ENCODE measurements at places on chromosomes 3 and 15.

DNA sequence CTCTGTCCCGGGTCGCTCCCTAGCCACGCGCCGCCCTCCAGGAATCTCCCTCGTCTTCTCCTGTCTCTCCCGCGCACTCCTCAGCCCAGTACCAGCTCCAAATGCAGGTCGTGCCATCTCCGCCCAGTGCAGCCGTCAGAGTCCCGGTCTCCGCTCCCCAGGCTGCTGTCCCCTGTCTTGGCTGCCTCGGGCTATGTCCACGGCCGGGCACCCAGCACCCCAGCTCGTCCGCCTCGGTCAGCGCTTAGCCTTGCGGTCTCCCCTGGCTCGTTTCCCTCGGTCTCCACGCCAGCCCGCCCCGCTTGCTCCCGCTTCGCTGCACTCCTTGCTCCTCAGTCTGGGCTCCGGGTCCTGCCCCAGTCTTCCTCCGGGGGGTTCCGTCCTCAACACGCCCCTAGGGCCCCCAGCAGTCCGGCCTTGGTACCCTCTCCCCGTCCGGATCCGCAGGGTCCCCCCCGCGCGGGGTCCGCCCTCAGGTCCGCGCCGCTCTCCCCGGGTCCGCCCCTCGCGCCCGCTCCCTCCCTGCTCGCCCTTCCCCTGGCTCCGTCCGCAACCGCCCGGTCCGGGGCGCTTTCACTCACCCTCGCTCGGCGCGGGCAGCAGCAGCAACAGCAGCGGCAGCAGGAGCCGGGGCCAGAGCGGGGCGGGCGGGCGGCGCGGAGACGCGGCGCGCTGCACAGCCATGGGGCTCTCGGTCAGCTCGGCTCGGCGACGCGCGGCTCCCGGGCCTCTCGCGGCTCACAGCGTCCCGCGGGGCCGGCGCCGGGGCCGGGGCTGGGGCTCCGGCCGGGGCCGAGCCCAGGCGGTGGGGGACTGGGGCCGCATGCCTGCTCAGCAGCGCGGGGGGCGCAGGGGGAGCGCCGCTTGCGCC, 462 bp downstream of the IGDCC3 start:
- no peak for DNase-seq

DNA sequence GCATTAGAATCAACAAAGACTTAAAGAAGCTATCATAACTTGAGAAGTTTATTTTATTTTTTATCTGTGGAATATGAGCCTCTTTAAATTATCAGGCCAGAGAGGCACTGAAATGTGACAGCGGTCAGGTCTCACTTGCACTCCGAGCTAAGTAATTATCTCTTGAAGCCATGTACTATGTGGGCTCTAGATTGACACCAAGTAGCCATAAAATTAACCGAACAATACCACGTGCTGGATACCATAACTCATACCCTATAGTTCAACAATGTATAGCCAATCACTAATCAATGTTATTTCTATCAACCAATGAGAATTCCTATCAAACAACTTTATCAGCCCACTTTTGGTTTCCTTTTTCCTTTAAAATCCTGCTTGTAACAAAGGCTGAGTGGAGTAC, 299.3 kb downstream of the TBC1D5 start:
- no peak for DNase-seq

DNA sequence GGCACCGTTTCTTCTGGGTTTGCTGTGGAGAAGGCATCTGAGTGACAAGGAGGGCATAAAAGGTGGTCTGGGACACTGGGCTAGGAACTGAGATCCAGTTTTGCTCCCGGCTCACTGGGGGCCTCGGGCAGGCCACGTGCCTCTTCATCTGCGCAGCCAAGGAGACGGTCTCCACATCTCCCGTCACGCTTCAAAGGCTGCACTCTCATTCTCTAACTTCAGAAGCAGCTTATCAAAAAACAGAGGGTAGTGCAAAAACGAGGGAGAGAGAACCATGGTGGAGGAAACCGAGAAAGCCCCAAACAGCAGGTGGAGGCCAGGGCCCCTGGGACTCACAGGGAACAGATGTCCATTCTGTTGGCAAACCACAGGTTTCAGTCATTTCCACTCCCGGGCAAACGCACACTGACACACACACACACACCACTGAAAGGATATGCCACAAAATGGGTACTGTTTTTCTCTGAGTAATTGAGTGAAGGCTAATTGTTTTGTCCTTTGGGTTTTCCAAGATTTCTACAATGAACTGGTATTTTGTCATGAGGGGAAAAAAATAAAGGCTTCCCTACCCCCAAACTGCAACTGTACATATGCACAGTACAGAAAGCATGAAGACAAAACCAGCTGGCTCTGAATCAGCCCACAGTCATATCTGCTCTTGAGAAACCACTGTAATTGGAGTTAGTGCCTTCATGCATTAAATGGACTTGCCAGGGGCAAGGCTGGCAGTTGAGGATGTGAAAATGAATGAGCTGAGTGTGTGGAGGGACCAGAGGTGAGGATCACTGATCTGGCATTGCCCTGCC, 71.9 kb downstream of the MGLL start:
- peak; percentile 76 for DNase-seq

- DNase-seq = no peak
These were observed 21.0 kb upstream of the FGD5 start for GRCh38 chr3:14797731-14798130.

DNA sequence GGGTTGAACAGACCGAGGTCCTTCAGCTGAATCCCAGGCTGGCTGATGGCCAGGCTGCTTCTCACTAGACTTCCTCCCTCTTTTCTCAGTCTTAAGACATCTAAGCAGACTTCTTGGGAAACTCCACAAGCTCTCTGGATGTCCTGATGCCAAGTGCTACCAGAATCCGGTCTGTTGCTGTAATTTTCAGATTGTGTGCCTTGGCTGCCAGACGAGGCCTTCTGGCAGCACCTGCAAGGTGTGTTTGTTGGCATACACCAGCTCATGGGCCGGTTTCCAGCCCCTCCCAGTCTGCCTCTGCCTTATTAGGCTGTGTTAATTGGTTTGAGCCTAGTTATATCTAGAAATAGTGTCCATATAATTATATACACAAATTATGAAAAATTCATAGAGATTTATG, 120.6 kb downstream of the TNIK start:
- DNase-seq = no peak

GRCh38 chr3:73611176-73611575, 13.6 kb downstream of the PDZRN3 start:
- no peak for DNase-seq

DNA sequence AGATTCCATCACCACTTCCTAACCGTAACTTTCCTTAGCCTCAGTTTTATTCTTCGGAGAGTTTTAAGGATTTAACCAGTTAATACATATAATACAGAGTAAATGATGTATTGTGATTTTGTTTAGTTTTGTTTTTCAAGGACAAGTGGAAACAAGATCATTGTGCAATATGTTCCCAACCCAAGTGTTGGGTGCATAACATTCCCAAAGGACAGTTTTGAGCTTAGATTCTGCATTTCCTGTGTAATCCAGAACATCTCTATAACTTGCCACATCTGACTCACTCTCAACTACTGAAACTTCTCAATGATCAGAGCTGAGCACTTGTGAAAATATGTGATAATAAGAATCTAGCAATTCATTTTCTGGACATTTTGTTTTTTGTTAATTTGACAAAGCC, 466.1 kb upstream of the PPP2R3A start:
- DNase-seq = no peak

DNA sequence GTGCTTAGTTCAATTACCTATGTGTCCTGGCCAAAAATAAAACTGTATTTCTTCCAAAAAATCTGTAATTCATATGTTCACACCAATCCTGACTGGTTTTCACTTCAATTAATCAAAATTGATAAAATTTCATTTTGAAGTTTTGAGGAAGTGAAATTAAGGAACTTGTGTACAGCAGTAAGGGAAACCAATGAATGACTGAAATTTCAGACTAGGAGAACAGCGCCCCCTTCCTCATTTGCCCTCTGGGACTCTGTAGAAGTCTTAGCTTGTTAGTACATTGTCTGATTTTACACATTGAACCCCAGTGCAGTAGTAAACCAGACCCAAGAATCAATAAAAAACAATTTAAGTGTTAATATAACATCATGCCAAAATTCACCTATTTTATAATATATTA, 495.3 kb upstream of the AGTR1 start:
- DNase-seq = no peak

- DNase-seq = no peak
These were observed 77.6 kb upstream of the ZBTB20 start for GRCh38 chr3:115224687-115225086.

DNA sequence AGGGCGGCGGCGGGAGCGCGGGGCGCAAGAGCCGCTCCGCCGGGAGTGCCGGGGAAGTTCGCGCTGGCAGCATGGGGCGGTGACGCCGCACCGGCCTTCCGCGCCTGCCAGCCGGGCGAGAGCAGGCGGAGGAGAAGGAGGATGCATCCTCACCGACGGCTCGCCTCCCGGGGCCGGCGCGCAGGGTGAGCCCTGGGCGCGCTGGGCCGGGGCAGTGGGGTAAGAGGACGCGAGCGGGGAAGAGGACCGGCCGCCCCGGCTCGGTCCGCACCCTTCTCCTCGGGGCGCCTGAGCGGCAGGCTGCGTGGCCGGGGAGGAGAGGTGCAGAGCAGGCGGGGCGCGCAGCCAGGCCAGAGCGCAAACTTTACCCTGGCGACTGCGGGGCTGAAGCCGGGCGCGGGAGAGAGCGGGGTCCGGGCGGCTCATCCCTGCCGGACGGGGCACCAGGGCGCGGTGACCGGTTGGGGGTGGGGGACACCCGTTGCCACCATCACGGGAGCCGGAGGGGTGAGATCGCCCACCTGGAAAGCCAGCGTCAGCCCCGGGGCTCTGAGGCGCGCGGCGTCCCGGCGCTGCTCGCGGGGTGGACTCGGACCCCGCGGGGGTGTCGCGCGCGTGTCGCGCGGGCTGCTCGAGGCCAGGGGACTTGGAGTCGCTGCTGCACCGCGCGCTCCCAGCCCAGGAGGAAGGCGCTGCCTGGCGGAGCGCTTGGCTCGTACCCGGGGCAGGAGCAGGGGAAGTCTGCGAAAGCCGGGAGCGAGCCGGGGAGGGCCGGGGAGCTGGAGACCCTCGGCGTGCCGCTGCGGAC, 542 bp downstream of the GABRA5 start:
- DNase-seq = no peak

DNA sequence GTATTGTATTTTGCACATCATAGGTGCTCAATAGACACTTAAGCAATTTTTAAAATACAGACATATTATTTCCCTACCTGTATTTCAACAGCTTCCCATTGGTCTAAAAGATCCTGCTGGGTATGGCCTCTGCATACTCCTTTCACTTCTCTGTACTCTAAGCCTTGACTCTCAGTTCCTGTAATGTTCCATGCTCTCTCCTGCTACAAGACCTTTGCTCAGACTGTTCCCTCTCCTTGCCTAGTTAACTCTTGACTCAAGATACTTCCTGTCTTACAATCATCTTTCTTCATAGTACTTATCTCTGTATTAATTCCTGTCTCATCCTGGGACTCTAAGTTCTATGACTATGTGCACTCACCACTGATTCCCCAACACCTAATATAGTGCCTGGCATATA, 1.7 kb downstream of the SCN11A start:
- DNase-seq = no peak

GRCh38 chr15:55513152-55513551, 5.1 kb upstream of the DNAAF4 start:
- no peak for DNase-seq

DNA sequence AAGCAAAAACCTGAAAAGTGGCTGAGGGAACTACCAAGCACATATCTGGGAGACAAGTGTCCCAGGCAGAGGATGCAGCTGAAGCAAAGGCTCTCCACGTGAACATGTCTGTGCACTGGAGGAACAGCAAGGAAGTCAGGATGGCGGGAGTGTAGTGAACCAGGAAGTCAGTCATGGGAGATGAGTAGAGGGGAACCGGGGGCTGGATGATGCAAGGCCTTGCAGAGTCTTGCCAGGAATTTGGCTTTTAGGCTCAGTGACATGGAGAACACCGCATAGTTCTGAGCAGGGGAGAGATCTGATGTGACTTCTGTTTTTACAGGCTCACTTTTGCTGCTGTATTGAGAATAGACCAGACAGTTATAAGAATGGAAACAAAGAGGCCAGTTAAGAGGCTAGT, 19.0 kb downstream of the C2CD4A start:
- no peak for DNase-seq

DNA sequence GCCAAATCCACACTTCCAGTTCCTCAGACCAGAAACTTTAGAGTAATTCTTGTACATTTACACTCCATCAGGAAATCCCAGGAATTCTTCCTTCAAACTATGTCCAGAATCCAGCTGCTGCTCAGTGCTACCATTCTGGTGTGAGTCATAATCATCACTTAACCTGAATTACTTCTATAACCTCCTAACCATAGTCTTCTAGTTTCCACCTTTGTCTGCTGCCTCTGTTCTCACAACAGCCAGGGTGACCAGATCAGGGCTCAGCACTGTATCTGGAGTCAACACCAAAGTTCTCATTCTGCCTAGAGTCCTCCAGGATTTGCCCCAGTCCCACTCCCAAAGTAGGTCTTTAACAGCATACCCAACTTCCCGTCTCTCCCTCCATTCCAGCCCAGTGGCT, 3.4 kb downstream of the CLDND1 start:
- no peak for DNase-seq

- DNase-seq = no peak
These were observed 75.7 kb downstream of the OCA2 start for GRCh38 chr15:28023422-28023821.

- peak; percentile 17 for DNase-seq
These were observed 18.9 kb upstream of the TGM5 start for GRCh38 chr15:43285609-43286037.

- no peak for DNase-seq
These were observed 4.8 kb upstream of the NR2F2 start for GRCh38 chr15:96325541-96326327.

DNA sequence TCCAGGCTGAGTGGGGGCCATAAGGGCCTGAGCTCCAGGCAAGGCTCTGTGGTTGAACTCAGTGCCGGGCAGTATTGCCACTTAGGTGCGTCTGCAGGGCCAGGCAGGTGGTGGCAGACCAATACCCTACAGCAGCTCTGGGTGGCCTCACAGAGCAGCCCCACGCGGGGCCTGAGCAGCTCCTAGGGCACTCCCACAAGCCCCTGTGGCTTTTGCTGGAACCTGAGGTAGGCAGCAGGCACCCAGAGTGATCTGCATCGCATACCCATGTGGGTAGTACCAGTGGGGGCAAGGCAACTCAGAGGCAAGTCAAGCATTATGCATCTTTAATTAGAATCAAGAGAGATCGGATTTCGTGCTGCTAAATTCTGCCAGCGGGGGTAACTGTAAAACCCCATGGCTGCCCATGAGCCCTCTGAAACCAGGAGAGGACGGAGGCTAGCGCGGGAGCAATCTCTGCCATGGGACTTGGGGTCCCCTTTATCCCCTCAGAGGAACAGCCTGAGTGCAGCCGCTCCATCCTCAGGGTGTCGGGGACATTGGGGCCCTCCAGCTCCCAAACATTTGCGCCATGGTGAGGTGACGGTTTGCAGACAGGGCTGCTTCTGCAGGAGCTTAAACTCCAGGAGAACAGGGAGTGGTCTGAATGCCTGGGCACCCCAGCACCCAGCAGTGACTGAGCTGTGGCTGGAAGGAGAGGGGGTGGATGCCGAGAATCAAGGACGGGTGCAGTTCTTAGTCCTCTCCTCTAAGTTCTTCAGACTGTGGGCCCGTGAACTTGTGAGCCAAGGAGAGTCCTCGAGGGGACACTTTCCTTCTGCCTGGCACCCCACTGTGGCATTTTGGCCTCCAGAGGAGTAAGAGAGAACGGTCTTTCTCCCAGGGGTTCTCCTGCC, 62.4 kb upstream of the PCSK6 start:
- DNase-seq = no peak

Measured in AG04449 (cell line).